ENCODE measurements at places on chromosomes 4 and X.

- no peak for DNase-seq
These were observed 85.1 kb downstream of the CFAP299 start for GRCh38 chr4:80420638-80421037.

DNA sequence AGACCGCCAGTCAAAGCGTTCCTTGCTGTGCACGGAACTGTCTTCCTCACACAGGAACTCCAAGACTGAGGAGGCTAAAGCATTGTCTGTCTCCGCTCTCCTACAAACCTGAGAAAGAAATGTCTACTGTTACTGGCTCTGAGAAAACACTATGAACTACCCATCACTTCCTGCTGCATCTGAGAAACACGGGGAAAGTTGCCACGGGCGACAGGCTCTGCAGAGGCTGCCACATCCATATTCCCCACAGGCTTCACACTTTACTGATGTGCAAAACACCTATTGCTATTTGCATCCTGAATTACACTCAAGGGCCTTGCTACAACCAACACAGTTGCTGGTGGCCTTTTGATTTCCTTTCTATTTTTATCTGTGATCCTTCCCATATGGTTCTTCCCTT, 59.0 kb downstream of the AFAP1 start:
- DNase-seq: no peak

GRCh38 chrX:21408307-21408706, 34.1 kb downstream of the CNKSR2 start:
- no peak for DNase-seq

GRCh38 chr4:10026485-10026884, 5.2 kb upstream of the SLC2A9 start:
- no peak for DNase-seq

DNA sequence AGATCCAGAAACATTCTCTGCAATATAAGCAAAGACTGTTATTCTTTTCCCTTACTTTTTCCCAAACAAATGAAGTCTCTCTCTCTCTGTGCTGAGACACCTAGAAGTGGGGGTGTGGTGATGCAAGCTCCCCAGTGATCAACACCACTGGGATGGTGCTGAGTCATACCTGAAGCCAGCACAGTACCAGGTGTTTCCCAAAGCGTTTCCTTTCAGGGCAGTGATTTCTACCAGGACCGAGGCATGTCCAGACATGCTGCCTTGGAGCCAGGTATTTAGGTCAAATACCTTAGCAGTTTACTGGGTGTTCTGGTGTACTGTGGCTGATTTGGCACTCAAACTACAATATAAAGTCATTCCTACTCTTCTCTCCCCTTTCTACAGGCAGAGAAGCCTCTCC, 726.5 kb downstream of the FAM133A start:
- no peak for DNase-seq

- no peak for DNase-seq
These were observed 803.9 kb downstream of the C4orf33 start for GRCh38 chr4:129899849-129900248.

- no peak for DNase-seq
These were observed 11.7 kb downstream of the PITX2 start for GRCh38 chr4:110610940-110611831.

- no peak for DNase-seq
These were observed 267.5 kb downstream of the FAT4 start for GRCh38 chr4:125582302-125582701.

GRCh38 chr4:41374490-41374889, 117.8 kb downstream of the UCHL1 start:
- DNase-seq: no peak
